Activated CD8-positive, alpha-beta T cell treated with anti-CD3 and anti-CD28 coated beads for 36 hours (primary cell): ENCODE measurements at places on chromosomes 1 and 21. TPM values are rescaled to one million over a fixed set of nuclear protein-coding genes. Genes with fewer than 3 reads are reported as not detected.

ZNF436 gene
- total RNA-seq, result 5.8 TPM

DENND2D gene
- total RNA-seq, result 201 TPM

GJA8 gene
- total RNA-seq, result not detected

TIAM1 gene
- 38.5 TPM for total RNA-seq

GPX7 gene
- 21.5 TPM for total RNA-seq

GBP4 gene
- 38.3 TPM for total RNA-seq

DNA sequence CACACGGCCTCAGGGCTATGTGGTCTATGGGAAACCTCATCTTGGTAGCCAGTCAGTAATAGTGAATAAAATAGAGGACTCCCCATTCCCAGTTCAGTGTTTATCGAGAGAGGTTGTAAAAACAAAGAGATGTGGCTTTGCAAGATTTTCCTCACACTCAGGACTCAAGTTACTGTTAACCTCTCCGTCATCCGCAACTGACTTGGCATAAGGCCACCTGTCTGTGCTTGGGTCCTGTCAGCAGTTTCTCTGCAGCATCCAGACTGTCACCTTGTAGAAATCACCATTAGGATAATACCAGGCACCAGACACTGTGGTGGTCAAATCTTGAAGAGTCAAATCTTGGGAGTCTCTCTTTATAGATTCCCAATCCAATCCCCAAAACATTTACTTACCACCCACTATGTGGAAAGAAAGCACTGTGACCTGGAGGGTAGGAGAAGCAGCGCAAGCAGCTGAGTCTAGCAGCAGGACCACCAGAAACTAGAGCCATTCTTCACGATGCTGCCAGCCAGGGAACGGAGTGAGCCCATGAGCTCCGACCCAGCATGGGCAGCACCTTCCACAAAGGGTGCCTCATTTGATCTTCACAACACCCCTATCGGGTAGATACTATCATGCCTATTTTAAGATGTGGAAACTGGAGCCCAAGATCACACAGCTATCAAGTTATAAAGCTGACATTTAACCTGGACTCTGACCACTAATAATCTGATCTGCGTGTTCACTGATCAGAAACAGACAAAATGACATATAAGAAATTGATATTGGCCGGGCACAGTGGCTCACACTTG, 5.6 kb upstream of the GPR25 start:
- no peak overlapping the region for H3K4me3 ChIP-seq
- DNase-seq, result peak; percentile 30
- H3K36me3 ChIP-seq, result no peaks in the 10 kb centered on the region
- H3K27me3 ChIP-seq, result peaks cover 21% of the 10 kb centered on the region
- H3K27ac ChIP-seq, result no peak overlapping the region

DNA sequence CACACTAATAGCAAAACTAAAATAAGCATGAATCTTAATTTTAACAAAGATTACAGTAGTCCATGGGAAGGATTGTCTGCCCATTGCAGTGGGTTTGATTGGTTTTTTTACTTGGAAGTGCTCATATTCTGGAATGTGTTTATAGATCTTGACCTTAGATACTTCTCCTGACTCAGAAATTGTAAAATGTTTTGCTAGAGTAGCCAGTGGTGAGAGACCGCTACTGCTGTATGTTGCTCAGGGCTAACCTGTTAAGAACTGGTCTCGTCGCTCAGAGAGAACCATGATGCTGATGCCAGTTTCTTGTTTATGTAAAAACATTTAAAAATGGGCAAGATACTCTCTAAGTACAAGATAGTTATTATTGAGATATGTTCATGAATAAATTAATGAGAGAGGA, 99.9 kb downstream of the ROR1 start:
- H3K27ac ChIP-seq, result no peak overlapping the region
- H3K27me3 ChIP-seq, result no peaks in the 10 kb centered on the region
- DNase-seq, result no peak

- H3K36me3 ChIP-seq, result no peaks in the 10 kb centered on the region
- no peak overlapping the region for H3K27ac ChIP-seq
- no peak for DNase-seq
- H3K4me1 ChIP-seq, result no peaks in the 10 kb centered on the region
- no peak overlapping the region for H3K4me3 ChIP-seq
These were observed 17.6 kb downstream of the PM20D1 start for GRCh38 chr1:205832326-205832751.

DNA sequence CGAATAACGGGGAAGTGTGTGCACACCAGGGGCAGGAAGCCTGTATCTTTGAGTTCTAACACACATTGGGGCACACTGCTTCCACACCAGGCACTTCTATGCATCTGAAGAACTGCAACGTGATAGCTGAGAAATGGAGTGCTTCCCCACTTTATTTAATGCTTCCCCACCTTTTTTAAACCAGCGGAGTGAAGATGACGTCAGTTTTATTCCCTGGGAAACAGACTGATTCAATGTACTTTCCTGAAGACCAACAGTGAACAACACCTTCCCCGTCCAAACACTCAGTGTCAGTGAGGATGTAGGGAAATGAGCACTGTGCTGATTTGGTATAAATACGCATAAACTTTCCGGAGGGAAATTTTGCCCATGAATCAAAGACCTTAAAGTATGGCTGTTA, 87.1 kb downstream of the PGBD5 start:
- H3K36me3 ChIP-seq, result no peaks in the 10 kb centered on the region
- no peak overlapping the region for H3K27ac ChIP-seq
- no peaks in the 10 kb centered on the region for H3K4me1 ChIP-seq
- no peak overlapping the region for H3K4me3 ChIP-seq
- peaks cover 8% of the 10 kb centered on the region for H3K27me3 ChIP-seq
- no peak for DNase-seq

DNA sequence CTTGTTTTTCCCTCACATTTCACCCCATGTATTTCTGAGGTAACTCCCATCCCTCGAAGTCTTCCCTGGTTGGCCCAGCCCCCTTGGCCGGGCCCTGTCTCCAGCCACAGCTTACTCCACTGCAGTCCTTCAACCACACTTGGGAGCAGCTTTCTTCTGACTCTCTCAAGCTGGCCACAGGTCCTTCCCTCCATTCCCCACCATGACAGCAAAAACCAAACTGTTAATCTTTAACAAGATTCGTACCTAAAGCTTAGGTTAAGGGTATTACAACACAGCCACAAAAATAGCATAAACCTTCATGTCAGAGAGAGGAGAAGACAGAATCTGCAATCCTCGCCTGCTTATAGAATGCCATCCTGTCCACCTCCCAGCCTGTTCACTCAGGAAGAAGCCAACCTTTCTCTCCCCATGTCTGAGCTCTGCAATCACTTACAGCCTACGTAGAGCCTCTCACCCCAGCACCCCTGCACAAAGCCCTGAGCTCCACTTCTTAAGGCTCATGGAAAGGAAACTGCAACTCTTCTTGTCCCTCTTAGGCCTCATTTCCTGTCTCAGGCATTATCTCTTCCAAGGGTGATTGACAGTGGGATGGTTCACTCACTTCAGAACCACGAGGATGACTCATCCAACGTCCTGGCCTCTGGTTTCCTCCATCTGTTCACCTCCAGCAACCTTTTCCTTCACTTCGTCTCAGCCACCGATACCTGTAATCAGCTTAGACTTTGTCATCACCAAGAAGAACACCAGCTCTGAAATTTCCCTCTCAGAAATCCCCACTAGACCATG, 72.8 kb downstream of the CD2 start:
- peaks cover 55% of the 10 kb centered on the region for H3K4me1 ChIP-seq
- H3K4me3 ChIP-seq, result peak overlapping the region; percentile 76
- DNase-seq, result peak; percentile 90
- no peaks in the 10 kb centered on the region for H3K27me3 ChIP-seq
- H3K27ac ChIP-seq, result peak overlapping the region; percentile 97

GRCh38 chr1:227273557-227273956, 44.7 kb downstream of the CDC42BPA start:
- H3K4me3 ChIP-seq, result no peak overlapping the region
- no peaks in the 10 kb centered on the region for H3K36me3 ChIP-seq
- no peak overlapping the region for H3K27ac ChIP-seq

DNA sequence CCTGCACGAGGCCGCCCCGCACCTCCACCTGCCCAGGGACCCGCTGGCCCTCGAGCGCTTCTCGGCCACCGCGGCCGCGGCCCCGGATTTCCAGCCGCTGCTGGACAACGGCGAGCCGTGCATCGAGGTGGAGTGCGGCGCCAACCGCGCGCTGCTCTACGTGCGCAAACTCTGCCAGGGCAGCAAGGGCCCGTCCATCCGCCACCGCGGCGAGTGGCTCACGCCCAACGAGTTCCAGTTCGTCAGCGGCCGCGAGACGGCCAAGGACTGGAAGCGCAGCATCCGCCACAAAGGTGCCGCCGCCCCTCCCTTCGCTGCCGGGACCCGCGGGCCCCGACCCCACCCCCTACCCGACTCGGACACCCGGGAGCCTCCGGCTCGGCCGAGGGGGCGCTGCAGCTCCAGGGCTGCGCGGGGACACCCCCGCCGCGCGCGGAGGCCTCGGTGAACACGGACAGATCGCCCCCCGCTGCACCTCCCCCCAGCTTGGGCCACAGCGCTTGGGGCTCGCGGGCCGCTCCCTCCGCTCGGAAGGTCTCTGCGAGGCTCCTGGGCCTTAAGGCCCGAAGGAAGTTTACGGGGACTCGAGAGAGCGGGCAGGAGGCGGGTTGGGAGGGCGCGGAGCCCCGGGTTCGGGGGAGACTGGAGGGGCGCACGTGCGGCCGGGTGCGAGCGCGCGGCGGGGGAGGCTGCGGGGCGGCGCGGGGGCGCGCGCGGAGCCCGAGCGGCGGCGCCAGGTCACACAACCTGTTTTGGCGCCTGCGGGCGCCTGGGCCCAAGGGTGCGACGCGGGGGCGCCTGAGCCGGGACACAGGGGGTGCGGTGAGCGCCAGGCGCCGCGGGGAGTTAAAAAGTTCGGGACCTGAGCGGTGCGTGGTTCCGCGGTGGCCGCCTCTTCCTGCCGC, 1.2 kb downstream of the SAMD11 start:
- no peak for DNase-seq
- H3K36me3 ChIP-seq, result no peaks in the 10 kb centered on the region
- peaks cover 15% of the 10 kb centered on the region for H3K4me1 ChIP-seq
- no peak overlapping the region for H3K27ac ChIP-seq

- no peaks in the 10 kb centered on the region for H3K36me3 ChIP-seq
- no peaks in the 10 kb centered on the region for H3K4me1 ChIP-seq
- peaks cover 2% of the 10 kb centered on the region for H3K27me3 ChIP-seq
- H3K4me3 ChIP-seq, result no peak overlapping the region
These were observed 97.2 kb downstream of the WDR64 start for GRCh38 chr1:241749041-241749944.

- no peak overlapping the region for H3K27ac ChIP-seq
- H3K27me3 ChIP-seq, result peaks cover 7% of the 10 kb centered on the region
- H3K4me3 ChIP-seq, result peak overlapping the region; percentile 49
- H3K36me3 ChIP-seq, result no peaks in the 10 kb centered on the region
- H3K4me1 ChIP-seq, result peaks cover 6% of the 10 kb centered on the region
These were observed 18.1 kb upstream of the SNX27 start for GRCh38 chr1:151593730-151594129.

GRCh38 chr1:26772687-26773086, 15.1 kb upstream of the PIGV start:
- H3K27ac ChIP-seq, result peak overlapping the region; percentile 55
- no peak for DNase-seq
- peaks cover 25% of the 10 kb centered on the region for H3K4me1 ChIP-seq

- no peaks in the 10 kb centered on the region for H3K4me1 ChIP-seq
- DNase-seq, result no peak
- no peaks in the 10 kb centered on the region for H3K36me3 ChIP-seq
These were observed 1044.4 kb downstream of the PLA2G4A start for GRCh38 chr1:187873126-187873525.

DNA sequence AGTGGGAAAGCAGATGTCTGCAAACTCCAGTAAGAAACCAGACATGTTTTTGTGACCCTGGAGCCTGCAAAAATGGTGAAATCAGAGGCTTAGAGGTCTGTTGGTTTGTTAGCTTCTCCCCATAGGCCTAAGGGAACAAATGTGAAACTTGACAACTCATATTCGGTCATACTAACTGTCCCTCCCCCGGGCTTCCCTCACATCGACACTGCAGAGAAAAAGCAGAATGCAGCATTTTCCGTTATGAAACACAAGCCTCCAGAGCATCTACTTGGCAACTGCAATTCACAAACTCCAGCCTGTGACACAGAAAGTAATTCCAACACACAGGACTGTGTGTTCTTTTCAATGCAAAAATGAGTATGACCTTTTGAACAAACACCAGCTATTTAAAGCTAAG, 3.7 kb downstream of the KCNA2 start:
- no peaks in the 10 kb centered on the region for H3K36me3 ChIP-seq
- DNase-seq, result no peak
- H3K4me1 ChIP-seq, result peaks cover 3% of the 10 kb centered on the region
- no peak overlapping the region for H3K4me3 ChIP-seq
- peaks cover 31% of the 10 kb centered on the region for H3K27me3 ChIP-seq
- no peak overlapping the region for H3K27ac ChIP-seq

- H3K27ac ChIP-seq, result peak overlapping the region; percentile 70
- H3K4me3 ChIP-seq, result peak overlapping the region; percentile 88
- peaks cover 43% of the 10 kb centered on the region for H3K4me1 ChIP-seq
- H3K27me3 ChIP-seq, result no peaks in the 10 kb centered on the region
These were observed 2.0 kb upstream of the C1orf174 start for GRCh38 chr1:3902111-3902511.

- H3K27ac ChIP-seq, result no peak overlapping the region
- H3K4me3 ChIP-seq, result no peak overlapping the region
- H3K27me3 ChIP-seq, result peaks cover 2% of the 10 kb centered on the region
- H3K36me3 ChIP-seq, result no peaks in the 10 kb centered on the region
- no peaks in the 10 kb centered on the region for H3K4me1 ChIP-seq
These were observed 16.6 kb downstream of the DDAH1 start for GRCh38 chr1:85448358-85448757.

DNA sequence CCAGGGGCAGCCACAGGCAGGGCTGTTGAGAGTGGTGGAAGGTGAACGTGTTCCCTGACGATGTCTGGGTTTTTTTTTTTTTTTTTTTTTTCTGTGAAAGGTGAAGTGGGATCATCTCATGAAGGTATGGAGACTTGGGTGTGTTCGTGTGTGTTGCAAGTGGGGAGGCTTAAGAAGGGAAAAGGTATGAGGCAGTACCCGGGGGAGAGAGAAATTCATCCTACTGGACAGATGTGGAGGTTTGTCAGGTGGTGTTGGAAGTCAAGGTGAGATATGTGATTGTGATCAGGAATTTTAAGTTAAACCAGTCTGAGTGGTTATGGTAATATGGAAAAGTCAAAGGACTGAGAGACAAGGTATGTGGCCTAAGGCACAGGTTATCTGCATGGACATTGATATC, 5.3 kb downstream of the C1orf115 start:
- H3K4me1 ChIP-seq, result no peaks in the 10 kb centered on the region
- no peak overlapping the region for H3K27ac ChIP-seq
- no peak overlapping the region for H3K4me3 ChIP-seq
- peaks cover 14% of the 10 kb centered on the region for H3K27me3 ChIP-seq
- DNase-seq, result no peak

- DNase-seq, result no peak
- H3K4me1 ChIP-seq, result peaks cover 12% of the 10 kb centered on the region
These were observed 36.5 kb downstream of the ZBTB17 start for GRCh38 chr1:15939181-15940109.

GRCh38 chr21:35375115-35375514, 326.0 kb upstream of the RUNX1 start:
- no peak overlapping the region for H3K4me3 ChIP-seq
- H3K27me3 ChIP-seq, result no peaks in the 10 kb centered on the region
- no peaks in the 10 kb centered on the region for H3K36me3 ChIP-seq
- H3K27ac ChIP-seq, result no peak overlapping the region
- no peak for DNase-seq
